ENCODE measurements at places on chromosomes 3 and 15. TPM values are rescaled to one million over a fixed set of nuclear protein-coding genes. Genes with fewer than 3 reads are reported as not detected.

TUSC7 gene
- total RNA-seq = not detected

RETNLB gene
- total RNA-seq = not detected

TRAT1 gene
- total RNA-seq = not detected

MST1R gene
- total RNA-seq = 2.0 TPM

GOLGA8H gene
- total RNA-seq = 0.33 TPM

- DNase-seq = no peak
These were observed 102.6 kb downstream of the SNRK start for GRCh38 chr3:43388915-43389314.

- DNase-seq = no peak
These were observed 8.7 kb downstream of the IMPG2 start for GRCh38 chr3:101311676-101312075.

GRCh38 chr15:73334086-73334485 lies 34.7 kb downstream of the HCN4 start:
- DNase-seq = peak; percentile 30

- DNase-seq = peak; percentile 46
These were observed 232.2 kb downstream of the ADAMTS17 start for GRCh38 chr15:100109486-100110035.

DNA sequence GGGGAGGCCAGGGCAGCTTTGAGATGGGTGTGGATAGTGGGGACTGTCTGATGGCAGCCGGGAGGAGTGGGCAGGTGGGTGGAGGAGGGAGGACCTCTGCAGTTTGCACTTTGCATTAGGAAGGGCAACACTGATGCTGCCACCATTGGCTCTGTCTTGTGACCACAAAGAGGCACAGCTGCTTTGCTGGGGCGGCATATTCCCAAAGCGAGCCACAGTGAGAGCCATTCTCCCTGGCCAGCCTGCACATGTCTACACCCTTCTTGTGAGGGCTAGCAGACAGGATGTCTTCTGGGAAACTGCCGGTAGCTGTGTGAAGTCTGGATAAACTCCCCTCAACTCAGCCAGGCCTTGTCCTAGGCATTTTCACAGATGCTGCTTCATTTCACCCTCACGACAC lies 38.3 kb downstream of the CCNB2 start:
- DNase-seq = no peak

- peak; percentile 66 for DNase-seq
These were observed 1.5 kb downstream of the C2CD4A start for GRCh38 chr15:62068071-62068809.

DNA sequence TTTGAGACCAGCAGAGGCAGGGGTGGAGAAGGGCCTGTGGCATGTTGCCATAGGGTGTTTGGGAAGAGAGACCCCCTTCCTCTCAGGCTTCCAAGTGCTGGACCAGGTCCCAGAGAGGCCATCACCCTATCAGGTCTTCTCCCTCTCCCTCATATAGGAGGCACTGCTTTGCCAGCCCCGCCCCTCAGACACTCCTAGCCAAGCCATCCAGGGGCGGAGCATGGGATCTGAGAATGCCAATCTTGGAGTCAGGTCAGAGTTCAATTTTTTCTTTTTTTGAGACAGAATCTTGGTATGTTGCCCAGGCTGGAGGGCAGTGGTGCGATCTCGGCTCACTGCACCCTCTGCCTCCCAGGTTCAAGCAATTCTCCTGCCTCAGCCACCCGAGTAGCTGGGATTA lies 32.7 kb downstream of the CRABP1 start:
- DNase-seq = no peak

GRCh38 chr3:88192631-88193030 lies 42.9 kb downstream of the C3orf38 start:
- no peak for DNase-seq

GRCh38 chr15:39359771-39360170 lies 221.1 kb upstream of the THBS1 start:
- no peak for DNase-seq

- no peak for DNase-seq
These were observed 207.2 kb downstream of the RYR3 start for GRCh38 chr15:33517944-33518343.

GRCh38 chr15:80870893-80871292 lies 91.7 kb downstream of the CEMIP start:
- DNase-seq = no peak

- DNase-seq = no peak
These were observed 25.0 kb downstream of the CTNNB1 start for GRCh38 chr3:41224120-41224806.

DNA sequence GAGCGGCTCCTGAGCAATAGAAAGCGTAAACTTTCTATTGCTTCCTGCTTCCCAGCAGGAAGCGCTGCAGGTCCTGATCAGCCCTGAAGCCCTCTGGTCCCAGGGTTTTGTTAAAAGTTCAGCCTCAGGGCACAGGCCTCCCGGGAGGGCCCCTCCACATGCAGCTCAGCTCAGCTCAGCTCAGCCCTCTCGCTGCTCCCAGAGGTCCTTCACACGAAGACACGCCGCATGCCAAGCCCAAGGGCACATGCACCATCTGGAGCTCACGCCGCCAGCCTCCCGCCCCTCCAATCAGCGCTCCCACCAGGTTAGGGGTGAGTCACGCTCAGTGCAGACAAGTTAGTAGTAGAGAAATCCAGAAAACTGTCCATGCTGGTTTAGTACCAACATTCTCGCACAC lies 12.7 kb downstream of the TKT start:
- no peak for DNase-seq

DNA sequence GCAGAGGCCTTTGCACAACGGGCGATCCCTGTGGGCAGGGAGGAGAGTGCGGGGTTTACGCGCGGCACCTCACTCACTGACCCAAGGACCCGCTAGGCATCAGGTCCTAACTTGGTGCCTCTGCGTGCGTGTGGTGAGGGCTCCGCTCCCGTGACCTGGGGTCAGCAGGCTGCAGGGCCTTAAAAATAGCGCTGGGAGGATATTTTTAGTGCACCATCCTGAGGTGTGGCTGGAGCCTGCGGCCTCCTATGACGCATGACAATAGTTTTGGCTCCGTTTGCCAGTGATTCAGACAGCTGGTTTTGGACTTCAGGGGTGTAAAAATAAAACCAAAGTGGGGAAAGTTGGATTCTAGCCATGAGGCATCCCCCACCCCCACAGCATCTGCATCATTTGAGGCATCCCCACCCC lies 139.0 kb downstream of the FAM43A start:
- no peak for DNase-seq

Data from sigmoid colon (tissue), 7 donors.